ENCODE measurements at places on chromosomes 1 and 21. TPM values are rescaled to one million over a fixed set of nuclear protein-coding genes. Genes with fewer than 3 reads are reported as not detected.

DNA sequence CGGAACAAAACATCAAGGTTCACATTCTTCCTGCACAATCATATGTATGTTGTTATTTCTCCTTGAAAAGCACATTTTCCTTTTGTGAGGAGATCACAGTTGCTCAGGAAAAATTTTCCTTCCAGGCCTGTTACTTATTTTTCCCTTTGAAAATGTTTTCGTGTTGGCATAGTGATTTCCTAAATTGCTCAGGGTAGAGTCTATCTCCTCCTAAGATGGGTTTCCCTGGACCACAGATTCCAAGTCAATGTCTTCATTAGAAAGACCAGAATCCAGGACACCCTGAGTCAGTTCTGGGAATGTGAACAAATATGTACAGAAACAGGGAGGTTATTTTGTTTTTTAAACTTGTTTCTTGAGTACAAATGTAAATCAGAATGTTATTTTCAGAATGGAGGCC, 94.3 kb upstream of the C1orf105 start:
- no peaks in the 10 kb centered on the region for H3K27me3 ChIP-seq
- DNase-seq, result no peak
- no peaks in the 10 kb centered on the region for H3K36me3 ChIP-seq
- peaks cover 3% of the 10 kb centered on the region for H3K4me1 ChIP-seq

GRCh38 chr1:18079941-18080735, 27.5 kb upstream of the IGSF21 start:
- DNase-seq, result no peak
- no peaks in the 10 kb centered on the region for H3K4me1 ChIP-seq
- no peaks in the 10 kb centered on the region for H3K27me3 ChIP-seq
- no peaks in the 10 kb centered on the region for H3K36me3 ChIP-seq

GRCh38 chr1:109167001-109167506, 46.7 kb upstream of the SARS1 start:
- H3K27me3 ChIP-seq, result no peaks in the 10 kb centered on the region
- H3K36me3 ChIP-seq, result no peaks in the 10 kb centered on the region
- no peak for DNase-seq
- no peaks in the 10 kb centered on the region for H3K4me1 ChIP-seq
- no peak overlapping the region for H3K4me3 ChIP-seq

GRCh38 chr1:48582408-48582807, 110.4 kb upstream of the SPATA6 start:
- H3K4me3 ChIP-seq, result no peak overlapping the region
- no peak for DNase-seq
- H3K4me1 ChIP-seq, result no peaks in the 10 kb centered on the region
- H3K36me3 ChIP-seq, result no peaks in the 10 kb centered on the region
- no peaks in the 10 kb centered on the region for H3K27me3 ChIP-seq

- no peaks in the 10 kb centered on the region for H3K36me3 ChIP-seq
- H3K4me1 ChIP-seq, result no peaks in the 10 kb centered on the region
- no peak overlapping the region for H3K4me3 ChIP-seq
- no peaks in the 10 kb centered on the region for H3K27me3 ChIP-seq
These were observed 197.6 kb upstream of the FOXD3 start for GRCh38 chr1:63124666-63125191.

RIPPLY3 gene
- total RNA-seq, result not detected

All from gastrocnemius medialis (tissue), 4 donors.